ENCODE measurements at places on chromosomes 5 and 9. TPM values are rescaled to one million over a fixed set of nuclear protein-coding genes. Genes with fewer than 3 reads are reported as not detected.

Gene OR1J2
- polyA plus RNA-seq = not detected

Gene SLC25A2
- 0.29 TPM for polyA plus RNA-seq

Gene SAPCD2
- 0.69 TPM for polyA plus RNA-seq

Gene CCDC180
- 6.8 TPM for polyA plus RNA-seq

Gene FBLL1
- 0.10 TPM for polyA plus RNA-seq

Gene TLR4
- polyA plus RNA-seq = 0.51 TPM

DNA sequence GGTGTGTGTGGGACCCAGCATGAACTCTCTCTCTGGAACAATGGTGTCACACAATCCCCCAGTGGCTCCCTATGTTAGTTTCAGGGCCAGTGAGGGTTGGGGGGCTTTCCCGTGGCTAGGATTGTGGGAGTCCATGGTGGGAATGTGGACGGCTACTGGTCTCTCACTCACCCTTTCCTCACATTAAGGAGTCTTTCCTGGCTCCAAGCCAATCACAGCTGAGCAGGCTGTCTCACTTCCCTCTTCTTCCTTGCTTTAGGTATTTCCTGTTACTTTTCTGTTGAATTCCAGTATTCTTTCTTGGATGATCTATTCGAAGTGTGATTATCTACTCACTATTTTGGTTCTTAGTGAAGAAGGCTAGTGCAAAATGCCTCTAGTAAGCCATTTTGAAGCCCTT, 324.4 kb upstream of the MPDZ start:
- no peak for DNase-seq

DNA sequence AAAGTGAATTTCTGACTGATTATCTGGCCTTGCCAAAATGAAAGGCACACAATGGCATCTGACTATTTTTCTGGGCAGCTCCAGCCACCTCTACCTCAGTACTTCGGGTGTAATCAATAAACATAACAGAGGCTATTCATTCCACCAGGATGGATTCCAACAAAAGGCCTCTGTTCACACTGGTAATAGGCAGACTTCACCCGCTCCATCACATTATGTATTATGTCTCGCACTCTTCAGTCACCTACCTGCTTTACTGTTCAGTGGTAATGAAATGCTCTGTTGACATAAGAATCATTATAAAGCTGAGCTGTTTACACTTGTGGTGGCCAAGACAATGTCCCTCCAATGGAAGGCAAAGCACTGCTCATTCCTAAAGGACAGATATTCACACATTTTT, 1333.7 kb upstream of the WWC1 start:
- no peak for DNase-seq

GRCh38 chr9:76573905-76574760, 115.2 kb downstream of the GCNT1 start:
- DNase-seq = no peak

GRCh38 chr5:16552666-16553343, 64.0 kb downstream of the RETREG1 start:
- peak; percentile 59 for DNase-seq

DNA sequence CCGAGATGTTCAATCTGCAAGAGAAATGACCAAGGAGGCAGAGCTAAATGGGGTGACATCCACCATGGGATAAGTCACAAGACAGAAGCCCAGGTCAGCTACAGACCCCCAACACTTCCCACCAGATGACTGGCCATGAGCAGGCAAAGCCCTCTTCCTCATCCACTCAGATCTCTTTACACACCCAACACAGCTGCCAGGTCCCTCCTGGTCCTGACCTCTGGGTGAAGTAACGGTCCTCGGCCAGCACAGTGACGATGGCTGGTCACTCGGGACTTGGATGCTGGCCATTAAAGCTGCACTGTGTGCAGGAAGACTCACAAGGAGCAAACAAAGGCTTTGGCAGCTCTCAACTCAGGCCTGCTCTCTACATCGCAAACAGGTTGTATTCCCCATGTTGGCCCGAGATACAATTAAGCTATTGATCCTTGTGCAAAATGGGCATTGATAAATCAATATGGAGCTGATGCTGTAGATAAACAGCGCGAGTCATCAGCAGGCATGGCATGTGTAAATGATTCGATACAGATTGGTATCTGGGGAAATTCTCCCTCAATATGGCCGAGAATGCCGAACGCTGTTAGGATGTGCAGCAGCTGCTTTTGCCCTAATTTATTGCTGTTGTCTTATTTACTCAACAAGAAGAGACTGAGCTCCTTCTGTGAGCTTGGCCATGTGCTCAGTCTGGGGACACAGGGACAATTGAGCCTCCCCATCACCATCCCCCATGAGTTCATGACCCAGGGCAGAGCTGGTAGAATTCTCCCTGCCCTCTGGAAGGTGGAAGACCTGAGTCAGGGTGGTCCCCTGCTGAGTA, 98.7 kb downstream of the C5orf15 start:
- DNase-seq = no peak

GRCh38 chr9:121727295-121728020, 76.0 kb downstream of the DAB2IP start:
- DNase-seq = no peak

DNA sequence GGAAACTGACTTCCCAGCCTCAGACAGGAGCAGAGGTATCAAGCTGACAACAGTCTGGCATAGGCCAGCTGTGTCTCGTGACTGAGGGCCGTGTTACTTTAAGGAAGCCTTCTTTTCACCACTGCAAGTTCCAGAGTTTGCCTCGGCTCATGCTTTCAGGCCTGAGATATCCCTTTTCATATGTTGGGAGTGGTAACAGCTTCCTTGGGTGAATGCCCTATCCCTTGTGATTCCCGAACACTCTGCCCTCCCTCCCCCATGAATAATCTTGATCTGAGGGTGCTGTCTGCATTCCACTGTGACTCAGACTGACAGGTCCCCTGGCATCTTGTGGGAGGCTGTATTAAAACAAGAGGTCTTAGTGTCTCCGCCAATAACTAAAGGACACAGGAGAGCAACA, 49.7 kb upstream of the ARL15 start:
- no peak for DNase-seq

GRCh38 chr5:171308453-171309275, at the start of gene TLX3:
Gene TLX3, plus strand, starts transcription at chr5:171309248. Its CDS starts 118 bp downstream, at chr5:171309366.
- peak; percentile 15 for DNase-seq

DNA sequence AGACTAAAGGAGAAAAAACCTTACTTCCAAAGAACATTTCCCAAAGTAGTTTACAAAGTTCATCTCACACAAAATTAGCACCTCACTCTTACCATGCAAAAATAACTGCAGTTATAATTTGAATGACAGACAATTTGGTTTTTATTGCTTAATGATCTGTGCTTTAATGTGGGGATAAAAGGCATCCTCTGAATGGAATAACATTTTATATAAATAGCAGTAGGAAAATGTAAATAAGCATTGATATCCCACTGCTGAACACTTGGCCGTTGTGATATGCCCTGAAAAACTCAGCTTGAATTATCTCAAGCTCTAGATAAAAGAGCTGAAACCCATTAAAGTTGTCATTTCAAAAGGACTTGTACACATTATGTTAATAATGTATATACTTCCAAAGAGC, 93.2 kb downstream of the OSMR start:
- no peak for DNase-seq

DNA sequence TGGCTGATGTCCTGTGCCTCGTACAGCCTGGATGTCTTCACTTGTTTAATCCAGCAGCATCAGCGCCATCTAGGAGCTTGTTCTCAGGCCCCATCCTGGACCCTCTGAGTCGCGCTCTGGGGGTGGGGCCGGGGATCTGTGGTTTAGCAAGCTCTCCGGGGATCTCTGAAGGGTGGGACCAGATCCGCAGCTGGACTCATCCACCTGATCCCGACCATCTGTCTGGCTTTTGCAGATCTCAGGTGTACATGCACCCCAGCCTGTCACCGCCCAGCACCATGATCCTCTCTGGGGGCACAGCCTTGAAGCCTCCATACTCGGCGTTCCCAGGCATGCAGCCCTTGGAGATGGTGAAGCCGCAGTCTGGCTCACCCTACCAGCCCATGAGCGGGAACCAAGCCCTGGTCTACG, 15.1 kb upstream of the POMT1 start:
- no peak for DNase-seq

DNA sequence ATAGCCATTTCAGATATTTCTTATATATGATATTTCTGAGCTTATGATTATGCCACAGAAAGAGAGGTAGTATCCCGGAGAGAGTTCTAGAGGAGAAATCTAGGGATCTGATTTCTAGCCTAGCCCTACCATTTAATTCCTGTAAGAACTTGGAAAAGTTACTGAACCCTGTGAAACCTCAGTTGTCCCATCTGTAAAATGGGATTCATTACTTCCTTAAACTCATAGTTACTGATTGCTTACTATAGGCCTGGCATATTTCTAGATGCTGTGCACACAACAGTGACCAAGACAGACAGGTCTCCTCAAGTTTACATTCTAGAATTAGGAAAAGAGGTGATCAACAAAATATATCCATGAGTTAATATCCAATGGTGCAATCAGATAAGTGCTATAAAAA, 30.8 kb upstream of the SMAD5 start:
- DNase-seq = no peak

GRCh38 chr9:136310273-136311030, 6.6 kb upstream of the CCDC187 start:
- DNase-seq = peak; percentile 58

DNA sequence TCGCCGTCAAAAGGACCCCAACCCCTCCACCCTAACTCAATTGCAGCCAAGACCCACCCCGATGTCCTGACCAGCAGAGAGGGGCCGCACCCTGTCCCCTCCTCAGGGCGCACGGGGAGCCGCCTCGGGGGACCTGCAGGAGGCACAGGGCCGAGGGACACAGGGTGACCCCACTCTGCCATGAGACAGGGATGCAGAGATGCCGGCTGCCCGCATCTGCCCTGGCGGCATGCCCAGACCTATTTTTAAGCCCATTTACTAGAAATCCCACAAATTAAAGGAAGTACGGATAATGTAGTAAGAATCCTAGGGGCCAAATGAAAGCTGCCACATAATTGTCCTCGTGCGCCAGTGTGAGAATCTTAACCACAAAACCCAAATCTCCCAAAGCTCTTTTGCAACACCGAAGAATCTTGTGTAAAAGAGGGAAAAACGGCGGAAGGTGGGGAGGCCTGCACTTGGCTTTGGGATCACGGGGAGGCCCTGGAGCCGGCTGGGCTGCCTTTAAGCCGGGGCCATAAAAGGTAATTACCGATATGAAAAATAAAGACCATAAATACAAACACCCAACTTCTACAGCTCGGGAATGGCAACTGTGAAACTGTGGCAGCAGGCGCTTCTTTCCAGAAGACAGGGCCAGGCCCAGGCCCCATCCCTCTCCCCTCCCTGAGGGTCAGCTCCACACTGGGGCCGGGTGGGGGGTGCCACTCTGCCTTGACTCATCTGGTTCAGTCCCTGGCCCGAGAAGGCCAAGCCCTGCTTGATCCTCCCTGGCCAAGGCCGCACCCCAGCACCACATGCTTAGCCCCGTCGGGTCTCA, 35.0 kb downstream of the NACC2 start:
- DNase-seq = no peak

GRCh38 chr9:70285246-70285645, 26.5 kb downstream of the SMC5 start:
- DNase-seq = no peak

- DNase-seq = no peak
These were observed 86.0 kb downstream of the TRIO start for GRCh38 chr5:14229181-14229580.

- DNase-seq = no peak
These were observed 320.9 kb downstream of the DMAC1 start for GRCh38 chr9:7478646-7479045.

GRCh38 chr5:5739490-5739945, 317.0 kb downstream of the ICE1 start:
- DNase-seq = no peak

DNA sequence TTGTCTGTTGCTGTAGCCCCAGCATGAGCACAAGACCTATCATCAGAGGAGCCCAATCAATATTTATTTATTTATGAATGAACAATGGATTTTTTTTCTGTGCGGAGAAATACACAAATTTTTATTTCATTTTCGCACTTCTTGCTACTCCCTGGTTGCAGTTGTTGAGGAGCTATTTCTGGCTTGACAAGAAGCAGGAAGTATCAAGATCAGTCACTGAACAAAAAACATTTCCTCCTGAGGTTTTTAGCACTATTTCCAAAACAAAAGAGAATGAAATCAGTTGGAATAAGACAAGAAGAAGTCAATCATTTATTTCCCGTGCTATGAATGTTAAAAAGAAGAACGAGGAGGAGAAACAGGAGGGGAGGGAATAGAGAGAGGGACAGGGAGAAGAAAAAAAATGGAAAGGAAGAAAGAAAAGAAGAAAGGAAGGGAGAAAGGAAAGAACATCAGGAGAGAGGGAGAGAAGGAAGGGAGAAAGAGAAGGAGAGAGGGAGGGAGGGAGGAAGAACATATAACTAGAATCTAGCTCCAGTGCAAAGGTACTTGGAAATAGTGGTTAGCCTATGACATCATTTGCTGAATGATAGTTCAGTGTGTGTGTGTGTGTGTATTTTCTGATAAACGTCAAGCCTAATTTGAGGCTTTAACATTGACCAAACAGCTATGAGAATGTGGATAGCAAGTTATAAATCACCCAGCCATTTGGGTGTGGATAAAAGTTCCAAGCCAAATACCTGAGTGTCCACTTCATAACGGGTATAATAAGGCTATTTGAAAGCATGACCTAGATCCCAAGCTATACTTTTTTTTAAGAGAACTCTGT, 586.0 kb downstream of the EBF1 start:
- peak; percentile 25 for DNase-seq

DNA sequence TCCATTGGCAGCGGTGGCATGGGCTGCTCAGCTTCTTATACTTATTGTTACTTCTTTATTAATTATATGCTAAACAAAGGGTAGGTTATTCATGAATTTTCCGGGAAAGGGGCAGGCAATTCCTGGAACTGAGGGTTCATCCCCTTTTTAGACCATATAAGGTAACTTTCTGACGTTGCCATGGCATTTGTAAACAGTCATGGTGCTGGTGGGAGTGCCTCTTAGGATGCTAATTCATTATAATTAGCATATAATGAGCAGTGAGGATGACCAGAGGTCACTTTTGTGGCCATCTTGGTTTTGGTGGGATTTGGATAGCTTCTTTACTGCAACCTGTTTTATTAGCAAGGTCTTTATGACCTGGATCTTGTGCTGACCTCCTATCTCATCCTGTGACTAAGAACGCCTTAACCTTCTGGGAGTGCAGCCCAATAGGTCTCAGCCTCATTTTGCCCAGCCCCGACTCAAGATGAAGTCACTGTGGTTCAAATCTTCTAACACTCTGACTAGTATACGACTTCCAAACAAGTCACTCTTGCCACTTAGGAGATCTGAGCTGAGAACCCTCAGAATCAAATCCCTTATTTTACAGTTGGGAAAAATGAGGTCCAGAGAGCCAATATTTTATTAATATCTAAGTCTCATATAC, 237.5 kb downstream of the TRIM32 start:
- DNase-seq = no peak

DNA sequence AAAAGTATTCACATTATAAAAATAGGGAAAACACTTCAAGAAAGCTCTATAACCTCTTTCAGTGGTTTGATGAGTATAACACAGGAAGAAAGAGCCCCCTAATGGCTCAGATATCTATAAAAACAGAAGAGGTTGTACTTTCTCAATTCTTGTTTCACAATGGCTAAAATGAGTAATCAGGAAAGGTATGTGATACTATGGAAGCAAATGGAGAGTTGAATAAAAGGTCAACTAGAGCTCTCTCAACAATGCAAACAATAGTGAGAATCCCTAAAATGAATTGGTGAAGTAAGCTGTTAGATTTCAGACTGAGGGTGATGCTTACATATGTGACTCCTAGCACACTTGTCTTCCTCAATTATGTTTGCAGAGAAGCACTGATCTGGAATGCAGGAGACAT, 584.6 kb upstream of the CDH18 start:
- no peak for DNase-seq

GRCh38 chr9:28101509-28101908, 528.2 kb upstream of the C9orf72 start:
- no peak for DNase-seq

- DNase-seq = no peak
These were observed 154.8 kb downstream of the PAX5 start for GRCh38 chr9:36878986-36879982.
